ENCODE measurements at places on chromosomes 5 and 9.

DNA sequence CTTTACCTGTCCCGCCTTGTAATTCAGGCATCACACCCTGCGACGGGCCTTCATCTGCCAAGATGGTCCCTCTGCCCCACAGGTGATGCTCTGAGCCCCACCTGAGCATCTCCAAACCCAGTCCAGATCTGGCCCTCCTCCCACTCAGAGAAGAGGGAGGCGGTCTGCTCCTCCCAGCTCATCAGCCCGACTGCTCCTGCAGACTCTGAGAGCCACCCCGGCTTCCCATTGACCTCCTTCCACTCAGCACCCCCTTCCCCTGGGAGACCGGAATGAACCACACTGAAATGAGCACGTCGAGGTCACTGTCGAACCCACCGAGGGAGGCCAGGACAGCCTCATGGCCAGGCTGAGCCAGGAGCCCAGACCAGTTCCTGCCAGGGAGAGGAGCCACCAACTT, 12.8 kb downstream of the ABO start:
- no peak for DNase-seq

- DNase-seq = no peak
These were observed 188.5 kb downstream of the DAB2IP start for GRCh38 chr9:121839726-121840500.

DNA sequence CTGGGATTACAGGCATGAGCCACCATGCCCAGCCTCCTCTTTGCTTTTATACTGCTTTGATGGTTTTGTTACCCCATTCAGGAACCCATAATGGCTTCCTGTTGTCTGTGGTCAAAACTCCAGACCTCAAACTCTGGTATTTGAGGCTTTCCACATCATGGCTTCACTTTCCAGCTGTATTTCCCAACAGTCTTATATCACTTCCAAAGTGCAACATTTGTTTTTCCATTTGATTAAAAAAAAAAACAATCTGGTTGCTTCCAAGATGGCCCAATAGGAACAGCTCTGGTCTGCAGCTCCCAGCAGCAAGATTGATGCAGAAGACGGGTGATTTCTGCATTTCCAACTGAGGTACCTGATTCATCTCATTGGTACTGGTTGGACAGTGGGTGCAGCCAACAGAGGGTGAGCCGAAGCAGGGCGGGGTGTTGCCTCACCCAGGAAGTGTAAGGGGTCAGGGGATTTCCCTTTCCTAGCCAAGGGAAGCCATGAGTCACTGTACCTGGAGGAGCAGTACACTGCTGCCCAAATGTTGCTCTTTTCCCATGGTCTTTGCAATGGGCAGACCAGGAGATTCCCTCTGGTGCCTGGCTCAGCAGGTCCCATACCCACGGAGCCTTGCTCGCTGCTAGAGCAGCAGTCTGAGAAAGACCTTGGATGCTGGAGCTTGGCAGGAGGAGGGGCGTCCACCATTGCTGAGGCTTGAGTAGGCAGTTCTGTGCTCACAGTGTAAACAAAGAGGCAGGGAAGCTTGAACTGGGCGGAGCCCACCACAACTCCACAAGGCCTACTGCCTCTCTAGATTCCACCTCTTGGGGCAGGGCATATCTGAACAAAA, 458.4 kb downstream of the KDM4C start:
- peak; percentile 32 for DNase-seq

GRCh38 chr5:37088009-37088408, 161.2 kb downstream of the CPLANE1 start:
- DNase-seq = no peak

DNA sequence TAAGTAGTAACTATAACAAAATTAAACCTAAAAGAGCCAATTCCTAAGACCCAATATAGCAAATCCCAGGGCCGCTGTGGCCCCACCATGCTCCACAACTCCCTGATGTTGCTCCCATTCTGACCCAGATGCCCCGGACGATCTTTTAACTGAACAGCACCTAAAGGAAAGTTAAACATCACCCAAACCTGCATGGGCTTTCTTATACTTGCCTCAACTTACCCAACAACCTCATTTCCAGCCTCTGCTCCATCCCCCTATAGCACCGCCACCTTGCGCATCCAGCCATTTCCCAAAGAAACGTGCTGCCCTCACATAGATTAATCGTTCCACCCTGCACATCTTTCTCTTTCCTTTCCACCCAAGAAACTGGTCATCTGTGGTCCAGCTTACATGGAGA, 54.6 kb downstream of the ZNF354C start:
- DNase-seq = no peak
